CD4-positive, alpha-beta T cell (primary cell): ENCODE measurements at places on chromosomes 11 and 22.

GRCh38 chr11:18225913-18226312, 10.7 kb downstream of the SAA4 start:
- DNase-seq: no peak

- DNase-seq: no peak
These were observed 21.2 kb downstream of the SYT13 start for GRCh38 chr11:45264839-45265515.

GRCh38 chr11:64627371-64627770, 36.4 kb downstream of the SLC22A12 start:
- DNase-seq: no peak

- no peak for DNase-seq
These were observed 137.1 kb downstream of the CSNK2A3 start for GRCh38 chr11:11215944-11216343.

DNA sequence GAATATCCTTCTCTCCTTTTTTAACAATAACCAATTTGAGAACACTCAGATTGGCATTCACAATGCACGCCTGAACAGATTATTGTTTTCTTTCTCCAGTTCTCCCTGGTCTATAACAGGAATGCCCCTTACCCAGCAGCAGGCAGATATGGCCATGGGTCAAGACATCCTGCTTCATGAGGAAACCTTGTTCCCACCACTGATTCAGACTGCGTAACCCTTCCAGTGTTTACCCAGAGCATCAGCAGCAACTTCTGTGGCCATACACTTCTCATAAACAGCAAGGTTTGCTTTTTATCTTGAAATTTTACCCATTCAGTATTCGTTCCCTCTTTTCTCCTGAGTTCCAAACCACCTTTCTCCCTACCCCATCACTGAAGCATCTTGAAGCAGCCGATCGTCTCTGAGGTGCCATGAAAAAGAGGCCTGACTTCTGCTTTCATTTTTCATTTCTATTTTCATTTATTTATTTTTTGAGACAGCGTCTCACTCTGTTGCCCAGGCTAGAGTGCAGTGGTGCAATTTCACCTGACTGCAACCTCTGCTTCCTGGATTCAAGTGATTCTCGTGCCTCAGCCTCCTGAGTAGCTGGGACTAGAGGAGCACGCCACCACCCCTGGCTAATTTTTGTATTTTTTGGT, 9.6 kb downstream of the PTS start:
- no peak for DNase-seq

DNA sequence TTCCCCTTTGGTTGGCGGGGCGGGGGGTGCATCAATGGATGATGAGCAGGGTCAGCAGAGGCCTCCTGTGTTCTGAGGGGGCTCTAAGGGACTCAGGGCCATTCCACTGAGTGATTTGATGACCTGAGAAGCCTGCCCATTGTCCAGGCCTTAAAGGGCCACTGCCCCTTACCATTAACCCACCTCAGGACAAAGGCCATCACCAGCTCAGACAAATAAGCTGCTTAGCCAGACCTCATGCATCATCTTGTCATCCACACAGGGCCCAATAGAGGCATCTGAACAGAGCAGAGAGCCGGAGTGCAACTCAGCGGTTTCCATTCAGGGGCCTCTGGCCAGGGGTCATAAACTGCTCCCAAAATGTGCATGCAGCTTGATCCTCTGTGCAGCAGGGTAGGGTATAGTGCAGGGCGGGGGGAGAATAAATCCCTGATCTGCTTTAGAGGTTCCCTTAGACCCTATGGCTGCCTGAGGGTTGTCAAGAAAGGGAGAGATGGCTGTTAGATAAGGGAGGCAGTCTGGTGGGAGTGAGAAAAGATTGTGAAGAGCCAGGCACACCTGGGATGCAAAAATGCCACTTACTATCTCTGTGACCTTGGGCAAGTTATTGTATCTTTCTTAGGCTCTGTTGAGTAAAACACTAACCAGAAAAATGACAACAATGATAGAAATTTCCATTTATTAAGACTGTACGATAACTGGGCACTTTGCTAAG, 375.5 kb upstream of the NARS2 start:
- no peak for DNase-seq

DNA sequence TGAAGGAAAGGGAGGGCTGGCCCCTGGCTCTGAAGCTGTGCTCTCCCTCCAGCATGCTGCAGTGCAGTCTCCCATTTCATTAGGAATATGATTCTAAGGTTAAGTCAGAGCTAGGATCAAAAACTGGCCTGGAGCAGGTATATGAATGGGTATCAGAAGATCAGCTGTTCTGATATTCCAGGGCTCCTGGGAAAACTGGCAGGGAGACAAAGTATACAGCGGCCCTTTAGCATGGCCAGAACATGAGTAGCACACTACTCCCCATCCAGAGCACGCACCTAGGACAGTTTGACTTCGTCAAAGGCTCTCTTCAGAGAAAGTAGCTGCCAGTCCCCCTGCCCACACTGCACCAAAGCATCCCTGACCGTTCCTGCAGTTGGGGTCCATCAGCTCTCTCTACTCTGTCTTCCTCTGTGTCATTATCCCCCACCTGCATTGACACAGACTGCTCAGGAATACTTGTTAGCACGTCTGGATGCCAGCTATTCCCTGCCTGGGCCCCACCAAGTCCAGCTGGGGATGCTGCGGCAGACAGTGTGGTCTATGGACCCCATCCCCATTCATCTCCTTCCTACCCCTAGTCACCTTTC, 4.0 kb upstream of the FCHSD2 start:
- no peak for DNase-seq

DNA sequence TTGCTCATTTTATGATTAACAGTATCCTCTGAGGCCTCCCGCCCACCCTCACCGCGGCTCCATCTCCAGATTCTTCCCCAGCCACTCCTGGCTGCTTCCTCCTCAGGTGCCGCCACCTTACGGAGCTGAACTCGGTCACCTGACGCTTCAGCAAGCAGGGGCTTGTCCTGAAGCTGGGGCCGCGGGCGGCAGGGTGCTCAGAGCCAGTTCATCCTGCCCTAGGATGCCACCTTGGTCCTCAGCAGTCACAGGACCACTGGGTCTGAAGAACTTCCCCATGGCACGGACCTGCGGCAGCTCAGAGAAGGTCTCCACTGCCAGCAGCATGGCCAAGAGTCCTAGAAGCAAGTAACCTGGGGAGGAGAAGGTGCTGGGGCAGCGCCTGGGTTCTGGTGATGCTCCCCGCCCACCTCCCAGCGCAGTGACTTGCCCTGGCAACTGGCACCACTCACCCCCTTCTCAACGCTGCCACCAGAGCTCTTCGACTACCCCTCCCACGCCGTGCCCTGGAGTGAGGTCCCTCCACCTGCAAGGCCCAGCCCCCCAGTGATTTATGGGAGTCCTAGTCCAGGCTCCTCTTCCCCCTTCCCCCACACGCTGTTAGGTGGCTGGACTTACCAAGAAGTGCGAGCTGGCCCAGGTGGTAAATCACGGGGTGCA, 2.6 kb downstream of the KCNK7 start:
- DNase-seq: no peak

GRCh38 chr11:33747979-33748378, 11.8 kb upstream of the CD59 start:
- DNase-seq: no peak

DNA sequence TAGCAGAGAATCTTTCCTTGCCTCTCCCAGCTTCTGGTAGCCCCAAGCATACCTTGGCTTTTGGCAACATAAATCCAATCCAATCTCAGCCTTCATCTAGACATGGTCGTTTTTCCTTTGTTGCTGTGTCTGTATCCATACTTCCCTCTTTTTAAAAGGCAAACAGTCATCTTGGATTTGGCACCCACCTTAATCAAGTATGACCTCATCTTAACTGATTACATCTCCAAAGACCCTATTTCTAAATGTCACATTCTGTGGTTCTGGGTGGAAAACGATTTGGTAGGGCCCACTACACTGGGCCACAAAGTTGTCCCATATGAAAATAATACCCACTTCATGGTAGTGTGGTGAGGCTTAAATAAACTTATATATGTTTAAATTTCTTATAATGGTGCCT, 852 bp downstream of the BUD13 start:
- no peak for DNase-seq

- no peak for DNase-seq
These were observed 5.3 kb downstream of the SERPIND1 start for GRCh38 chr22:20779014-20779817.

DNA sequence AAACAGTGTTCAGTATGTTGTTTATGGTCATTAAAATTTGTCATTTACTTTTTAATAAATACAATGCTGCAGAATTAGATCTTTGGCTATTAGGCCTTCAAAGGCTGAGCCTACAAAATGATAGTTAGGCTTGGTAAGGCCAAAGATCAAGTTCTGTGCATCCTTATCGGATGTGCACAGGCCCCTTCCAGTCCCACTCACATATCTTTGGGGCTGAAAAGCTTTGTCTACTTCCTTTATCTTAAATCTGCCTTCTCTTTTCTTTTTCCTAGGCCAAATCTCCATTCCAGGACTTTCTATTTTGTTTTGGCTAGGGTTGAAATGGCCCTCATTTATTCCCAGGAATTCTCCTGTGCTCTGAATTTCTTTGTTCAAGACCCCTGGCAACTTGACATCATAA, 3.4 kb upstream of the GLB1L2 start:
- DNase-seq: no peak

- no peak for DNase-seq
These were observed 119.9 kb upstream of the RASSF10 start for GRCh38 chr11:12889243-12889642.

GRCh38 chr11:46903846-46904245, 14.5 kb downstream of the LRP4 start:
- no peak for DNase-seq

DNA sequence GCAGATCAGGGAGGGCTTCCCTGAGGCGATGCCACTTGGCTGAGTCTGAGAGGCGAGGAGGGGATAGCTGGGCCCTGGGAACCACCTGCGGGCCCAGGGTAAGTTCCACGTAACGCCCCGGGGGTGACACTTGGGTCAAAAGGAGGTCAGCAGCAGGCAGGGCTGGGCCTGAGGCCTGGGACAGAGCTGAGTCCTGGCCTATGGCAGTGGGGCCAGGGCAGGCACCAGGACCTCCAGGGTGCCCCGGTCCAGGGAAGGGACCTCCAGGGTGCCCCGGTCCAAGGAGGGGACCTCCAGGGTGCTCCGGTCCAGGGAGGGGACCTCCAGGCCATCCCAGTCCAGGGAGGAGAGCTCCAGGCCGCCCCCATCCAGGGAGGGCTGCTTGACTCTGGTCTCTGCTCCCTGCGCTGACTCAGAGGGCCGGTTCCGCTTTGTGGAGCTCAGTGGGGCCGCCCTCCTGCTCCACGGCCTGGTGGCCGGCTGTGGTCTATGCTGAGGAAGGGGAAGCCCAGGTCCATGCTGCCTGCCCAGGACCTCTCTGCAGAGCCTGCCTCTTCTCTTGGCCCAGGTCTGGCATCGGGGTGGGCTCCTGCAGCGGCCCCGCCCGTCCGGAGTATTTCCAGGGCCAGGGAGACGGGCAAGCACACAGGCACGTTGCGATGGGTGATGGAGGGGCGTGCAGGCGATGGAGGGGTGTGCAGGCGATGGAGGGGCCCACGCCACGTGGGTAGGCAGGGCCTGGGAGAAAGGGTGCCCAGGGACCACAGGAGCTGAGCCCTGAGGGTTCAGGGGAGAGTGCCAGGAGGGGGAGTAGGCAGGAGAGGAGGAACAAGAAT, 19.5 kb upstream of the WNT7B start:
- DNase-seq: no peak

- no peak for DNase-seq
These were observed 96.1 kb downstream of the MICAL2 start for GRCh38 chr11:12206529-12206928.

- DNase-seq: no peak
These were observed 19.8 kb downstream of the PRMT3 start for GRCh38 chr11:20407344-20407743.

DNA sequence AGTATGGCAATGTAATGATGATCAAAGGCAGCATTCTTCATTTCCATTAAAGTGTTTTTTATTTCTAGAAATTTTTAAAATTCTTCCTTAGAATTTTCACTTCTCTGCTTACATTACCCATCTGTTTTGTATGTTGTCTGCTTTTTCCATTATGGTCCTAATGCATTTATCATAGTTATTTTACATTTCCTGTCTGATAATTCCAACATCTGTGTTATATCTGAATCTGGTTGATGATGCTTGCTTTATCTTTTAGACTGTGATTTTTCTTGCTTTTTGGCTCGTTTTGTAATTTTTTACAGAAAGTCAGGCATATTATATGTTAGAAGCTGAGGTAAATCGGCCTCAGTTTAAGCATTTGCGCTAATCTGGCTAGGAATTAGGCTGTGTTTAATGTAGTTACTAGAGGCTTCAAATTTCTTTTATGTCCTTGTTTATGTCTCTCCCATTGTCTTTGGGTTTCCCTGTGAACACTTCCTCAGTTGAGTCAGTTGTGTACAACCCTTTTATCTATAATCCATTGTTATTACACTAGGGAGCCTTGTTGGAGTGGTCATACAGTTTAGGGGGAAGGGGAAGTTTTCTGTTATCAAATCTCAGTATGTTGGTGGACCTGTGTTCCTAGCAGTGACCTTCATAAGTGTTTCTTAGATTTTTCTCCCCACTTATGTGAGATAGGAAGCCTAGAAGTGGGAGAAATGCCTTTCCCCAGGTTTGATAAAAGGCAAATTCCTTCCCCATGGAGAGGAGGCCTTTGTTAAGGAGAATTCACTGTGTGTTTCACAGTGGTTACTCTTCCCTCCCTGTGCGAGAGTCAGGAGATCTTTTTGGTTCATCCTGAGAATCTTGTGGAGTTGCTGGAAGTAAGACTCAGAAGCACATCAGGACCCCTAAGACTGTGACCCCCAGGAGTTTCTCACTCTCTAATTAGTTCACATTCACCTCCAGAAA, 437.5 kb downstream of the INSC start:
- DNase-seq: no peak

GRCh38 chr11:121552154-121552553, 99.4 kb upstream of the SORL1-AS1 start:
- DNase-seq: no peak

GRCh38 chr11:130435671-130436070, 7.3 kb upstream of the ADAMTS8 start:
- DNase-seq: no peak

DNA sequence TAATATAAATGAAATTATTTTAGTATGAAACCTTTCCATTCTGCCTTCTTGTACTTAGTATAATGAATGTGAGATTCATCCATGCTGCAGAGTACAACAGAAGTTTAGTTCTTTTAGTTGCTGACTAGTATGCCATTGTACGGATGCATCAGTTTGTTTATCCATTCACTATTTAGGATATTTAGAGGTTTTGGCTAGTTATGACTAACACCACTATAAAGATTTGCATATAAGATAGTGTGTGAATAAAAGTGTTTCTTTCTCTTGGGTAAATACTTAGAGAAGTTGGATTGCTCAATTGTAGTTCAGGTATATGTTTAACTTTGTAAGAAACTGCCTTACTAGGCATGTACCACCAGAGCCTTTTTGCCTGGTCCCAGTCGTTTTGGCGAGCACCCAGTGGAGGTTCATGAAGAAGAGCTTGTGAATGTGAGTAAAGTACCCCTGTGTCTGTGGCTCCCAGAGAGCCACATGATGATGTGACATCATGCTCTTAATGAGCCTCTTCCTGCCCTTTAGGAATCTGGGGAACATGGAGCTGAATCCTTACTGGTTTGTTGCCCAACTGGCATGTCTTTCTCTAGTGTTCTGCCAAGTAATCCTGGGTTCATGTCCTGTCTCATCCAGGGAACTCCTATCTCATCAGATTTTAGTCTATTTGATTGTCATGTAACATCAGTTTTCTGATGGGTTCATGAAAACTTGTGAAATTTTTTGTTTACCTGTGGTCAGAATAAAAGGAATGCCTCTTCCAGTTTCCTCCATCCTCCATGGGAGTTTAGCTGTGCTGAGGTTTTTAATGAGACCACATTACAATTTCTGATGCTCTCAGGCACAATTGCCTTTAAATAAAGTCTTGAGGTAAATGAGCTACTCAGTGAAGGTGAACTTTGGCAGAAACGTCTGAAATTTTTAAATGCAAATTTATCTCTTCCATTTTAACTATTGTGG, 234.8 kb downstream of the CASP12 start:
- no peak for DNase-seq

- DNase-seq: no peak
These were observed 80.8 kb downstream of the PIWIL4 start for GRCh38 chr11:94647926-94648325.
